ENCODE measurements at places on chromosomes 2 and 18. TPM values are rescaled to one million over a fixed set of nuclear protein-coding genes. Genes with fewer than 3 reads are reported as not detected.

DNA sequence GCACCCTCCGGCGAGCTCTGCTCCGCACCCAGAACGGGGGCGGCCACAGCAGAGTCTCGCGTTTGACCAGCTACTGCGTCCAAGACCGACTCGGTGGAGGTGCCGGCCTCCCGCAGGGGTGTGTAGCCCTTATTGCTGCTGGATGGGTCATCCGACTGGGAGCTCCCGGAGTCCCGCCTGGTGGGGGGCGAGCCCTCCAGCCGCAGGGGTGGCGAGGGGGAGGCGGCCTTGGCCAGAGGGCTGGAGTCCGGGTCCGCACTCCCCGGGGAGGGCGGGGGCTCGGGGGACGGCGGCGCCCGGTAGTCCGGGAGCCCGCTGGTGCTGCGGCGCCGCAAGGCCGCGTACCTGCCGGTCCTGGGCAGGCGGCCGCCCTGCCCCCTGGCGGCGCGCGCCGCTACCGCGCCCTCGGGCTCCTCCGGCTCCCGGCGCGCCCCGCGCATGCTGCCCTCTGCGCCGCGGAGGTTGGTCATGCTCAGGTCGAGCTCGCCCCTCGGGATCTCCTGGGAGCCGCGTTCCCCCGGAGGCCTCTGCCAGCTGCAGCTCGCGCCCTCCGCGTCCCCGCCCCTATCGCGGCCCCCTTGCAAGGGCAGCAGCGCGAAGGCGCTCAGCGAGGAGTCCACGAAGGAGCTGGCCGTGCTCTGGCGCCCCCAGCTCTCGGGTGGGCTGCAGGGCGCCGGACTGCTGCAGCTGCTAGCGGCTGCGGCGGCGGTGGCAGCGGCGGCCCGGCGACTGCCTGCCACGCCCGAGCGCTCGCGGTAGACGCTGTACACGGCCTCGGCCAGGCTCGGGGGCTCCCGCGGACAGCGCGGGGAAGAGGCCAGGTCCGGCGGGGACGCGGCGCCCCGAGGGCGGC, 4.8 kb downstream of the TMEM200C start:
- H3K27ac ChIP-seq = no peak overlapping the region
- H3K4me3 ChIP-seq = no peak overlapping the region
- H3K4me1 ChIP-seq = peaks cover 2% of the 10 kb centered on the region

- H3K4me1 ChIP-seq = no peaks in the 10 kb centered on the region
- no peak overlapping the region for H3K27ac ChIP-seq
- no peaks in the 10 kb centered on the region for H3K27me3 ChIP-seq
- no peak overlapping the region for H3K4me3 ChIP-seq
Observed at GRCh38 chr2:116724550-116724949, 1089.9 kb upstream of the DDX18 start.

DNA sequence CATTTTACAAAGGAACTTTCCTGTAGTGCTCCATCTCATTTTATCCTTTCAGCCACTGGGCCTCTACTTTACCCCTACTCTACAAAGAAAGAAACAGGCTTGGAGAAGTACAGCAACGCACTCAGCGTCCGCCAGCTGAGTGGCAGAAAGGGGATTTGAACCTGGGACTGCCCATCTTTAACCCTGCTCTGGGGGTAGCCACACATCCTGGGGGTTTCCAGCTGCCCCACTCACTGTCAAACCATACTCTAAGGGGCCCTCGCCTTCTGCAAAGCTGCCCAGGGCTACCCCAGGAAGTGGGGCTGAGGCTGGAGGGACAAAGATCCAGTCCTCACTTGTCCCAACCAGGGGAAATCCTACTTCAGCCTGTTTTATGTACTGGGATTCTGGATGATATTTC, 17.9 kb downstream of the HS1BP3 start:
- H3K36me3 ChIP-seq = peaks cover 23% of the 10 kb centered on the region
- H3K27ac ChIP-seq = no peak overlapping the region
- no peak for DNase-seq
- no peaks in the 10 kb centered on the region for H3K27me3 ChIP-seq
- no peaks in the 10 kb centered on the region for H3K4me1 ChIP-seq

GRCh38 chr18:12886498-12887126, 2.6 kb upstream of the PTPN2 start:
- peak overlapping the region; percentile 100 for H3K27ac ChIP-seq
- no peaks in the 10 kb centered on the region for H3K36me3 ChIP-seq
- H3K4me3 ChIP-seq = no peak overlapping the region
- H3K27me3 ChIP-seq = no peaks in the 10 kb centered on the region

DNA sequence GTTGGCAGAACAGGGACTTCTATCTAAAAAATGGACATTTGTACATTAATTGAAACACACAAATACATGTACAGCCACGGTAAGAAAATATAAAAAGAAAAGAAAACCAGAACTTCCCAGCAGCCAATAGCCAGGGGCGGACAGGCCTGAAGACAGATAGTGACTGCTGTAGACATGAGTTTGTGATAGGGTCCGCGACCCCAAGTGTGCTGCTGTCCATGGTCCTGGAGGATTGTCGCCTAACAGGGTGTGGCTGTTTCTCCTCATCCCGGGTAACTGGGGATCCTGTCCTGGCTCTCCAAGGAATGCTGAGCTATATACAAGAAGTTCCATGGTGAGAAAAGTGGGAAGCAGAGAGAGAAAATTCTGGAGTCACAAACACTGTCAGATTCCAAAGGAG, 266.5 kb upstream of the SALL3 start:
- DNase-seq = no peak
- no peaks in the 10 kb centered on the region for H3K4me1 ChIP-seq
- no peaks in the 10 kb centered on the region for H3K27me3 ChIP-seq
- no peak overlapping the region for H3K4me3 ChIP-seq
- no peak overlapping the region for H3K27ac ChIP-seq

DNA sequence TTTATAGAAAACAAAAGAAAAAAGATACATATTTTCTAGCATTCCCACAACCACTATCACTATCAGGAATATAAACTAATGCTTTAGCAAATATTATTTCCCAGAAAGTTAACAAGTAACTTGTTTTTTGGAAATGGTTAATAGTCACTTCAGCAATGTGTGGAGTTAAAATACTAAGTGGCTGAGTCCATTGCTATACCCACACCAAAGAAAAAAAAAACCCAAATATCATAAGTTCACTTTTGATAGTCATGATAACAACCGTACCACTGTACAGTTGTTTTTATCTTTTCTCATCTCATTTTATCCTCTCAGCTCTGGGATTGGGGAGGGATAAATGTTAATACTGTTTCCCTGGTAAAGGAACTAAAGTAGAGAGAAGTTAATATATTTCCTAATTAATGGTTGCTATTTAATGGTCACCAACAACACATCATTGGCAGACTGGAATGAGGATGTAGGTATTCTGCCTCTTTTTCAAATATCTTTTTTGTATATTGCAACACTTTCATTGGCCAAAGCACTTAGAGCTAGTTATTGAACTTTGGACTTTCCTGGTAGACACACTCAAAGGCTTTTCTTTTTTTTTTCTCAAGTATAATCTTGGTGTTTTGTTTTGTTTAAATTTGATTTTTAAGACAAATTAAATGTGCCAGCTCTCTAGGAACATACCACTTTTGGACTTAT, 18.4 kb upstream of the KANSL1L start:
- DNase-seq = no peak
- H3K36me3 ChIP-seq = no peaks in the 10 kb centered on the region
- no peaks in the 10 kb centered on the region for H3K4me1 ChIP-seq
- peaks cover 9% of the 10 kb centered on the region for H3K27me3 ChIP-seq

DNA sequence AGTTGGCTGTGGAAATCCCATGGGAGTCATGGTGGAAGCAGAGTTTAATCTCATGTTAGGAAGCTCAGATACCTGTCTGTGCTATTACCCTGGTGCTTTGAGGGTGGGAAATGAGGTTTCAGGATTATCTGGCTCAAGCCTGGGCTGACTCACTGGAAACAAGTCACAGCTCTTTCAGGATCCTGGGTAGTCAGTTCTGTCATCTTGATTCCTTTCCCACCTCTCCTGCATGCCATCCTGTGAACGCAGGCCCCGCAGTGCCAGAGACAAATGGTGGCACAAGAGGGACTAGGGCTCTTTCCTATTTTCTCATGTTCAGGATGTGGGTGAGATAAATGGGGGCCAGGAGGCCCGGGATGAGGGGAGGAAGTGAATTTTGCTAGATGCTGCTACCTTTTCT, 3.7 kb upstream of the FAM136A start:
- H3K4me3 ChIP-seq = no peak overlapping the region
- H3K27me3 ChIP-seq = no peaks in the 10 kb centered on the region
- H3K4me1 ChIP-seq = peaks cover 9% of the 10 kb centered on the region

DNA sequence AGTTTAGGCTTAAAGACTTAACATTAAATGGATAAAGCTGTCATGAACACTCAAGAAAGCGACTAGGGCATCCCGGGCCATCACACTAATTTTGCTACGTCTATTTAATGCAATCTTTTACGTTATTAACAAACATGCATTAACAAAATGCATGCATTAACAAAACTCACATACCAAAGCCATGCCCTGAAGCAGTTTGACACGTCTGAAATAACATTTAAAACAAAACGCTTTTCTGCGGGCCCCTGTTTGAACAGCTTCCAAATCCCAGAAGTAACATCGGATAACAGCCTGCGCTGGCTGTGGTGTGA, 458 bp downstream of the B4GALT6 start:
- no peak overlapping the region for H3K4me3 ChIP-seq
- no peaks in the 10 kb centered on the region for H3K36me3 ChIP-seq
- peaks cover 43% of the 10 kb centered on the region for H3K27me3 ChIP-seq
- DNase-seq = no peak
- H3K4me1 ChIP-seq = peaks cover 12% of the 10 kb centered on the region

- no peak overlapping the region for H3K4me3 ChIP-seq
- no peaks in the 10 kb centered on the region for H3K36me3 ChIP-seq
- no peaks in the 10 kb centered on the region for H3K27me3 ChIP-seq
- H3K27ac ChIP-seq = no peak overlapping the region
- no peaks in the 10 kb centered on the region for H3K4me1 ChIP-seq
Observed at GRCh38 chr2:208757364-208757763, 350.8 kb downstream of the PTH2R start.

DNA sequence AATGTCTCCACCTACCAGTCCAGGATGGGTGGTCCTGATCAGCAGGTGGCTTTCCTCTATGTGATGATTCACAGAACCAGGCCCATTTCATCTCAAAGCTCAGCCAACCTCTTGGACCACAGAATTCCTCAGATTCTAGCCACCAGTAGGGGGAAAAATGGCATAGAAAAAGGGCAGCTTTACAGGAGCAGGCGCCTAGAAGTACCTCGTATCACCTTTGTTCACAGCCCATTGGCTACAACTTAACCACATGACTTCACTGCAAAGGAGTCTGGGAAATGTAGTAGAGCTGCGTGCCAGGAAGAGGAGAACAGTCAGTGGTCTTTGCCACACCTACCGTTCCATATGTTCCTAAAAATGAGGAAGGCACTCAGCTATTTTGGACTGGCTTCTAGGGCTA, 62.8 kb upstream of the DTNA start:
- no peak overlapping the region for H3K4me3 ChIP-seq
- no peak for DNase-seq
- H3K36me3 ChIP-seq = no peaks in the 10 kb centered on the region

- DNase-seq = no peak
- H3K27ac ChIP-seq = no peak overlapping the region
- H3K36me3 ChIP-seq = no peaks in the 10 kb centered on the region
- no peak overlapping the region for H3K4me3 ChIP-seq
- H3K27me3 ChIP-seq = no peaks in the 10 kb centered on the region
Observed at GRCh38 chr2:142180820-142181533, 50.2 kb upstream of the LRP1B start.

- H3K36me3 ChIP-seq = no peaks in the 10 kb centered on the region
- H3K4me1 ChIP-seq = no peaks in the 10 kb centered on the region
- no peak for DNase-seq
- no peak overlapping the region for H3K4me3 ChIP-seq
- H3K27ac ChIP-seq = no peak overlapping the region
- no peaks in the 10 kb centered on the region for H3K27me3 ChIP-seq
Observed at GRCh38 chr2:6679471-6679870, 186.2 kb downstream of the CMPK2 start.

DNA sequence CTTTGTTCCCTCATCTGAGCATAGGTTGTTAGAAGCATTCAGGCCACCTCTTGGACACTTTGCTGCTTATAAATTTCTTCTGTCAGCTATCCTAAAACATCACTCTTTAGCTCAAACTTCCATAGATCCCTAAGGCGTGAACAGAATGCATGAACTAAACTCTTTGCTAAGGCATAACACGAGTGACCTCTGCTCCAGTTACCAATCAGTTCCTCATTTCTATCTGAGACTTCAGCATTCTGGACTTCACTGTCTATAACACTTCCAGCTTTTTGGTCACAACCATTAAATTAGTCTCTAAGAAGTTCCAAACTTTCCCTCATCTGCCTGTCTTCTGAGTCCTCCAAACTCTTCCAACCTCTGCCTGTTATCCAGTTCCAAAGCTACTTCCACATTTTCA, 8.3 kb upstream of the VWA3B start:
- no peak for DNase-seq
- no peak overlapping the region for H3K27ac ChIP-seq
- peaks cover 5% of the 10 kb centered on the region for H3K4me1 ChIP-seq
- H3K27me3 ChIP-seq = peaks cover 4% of the 10 kb centered on the region

DNA sequence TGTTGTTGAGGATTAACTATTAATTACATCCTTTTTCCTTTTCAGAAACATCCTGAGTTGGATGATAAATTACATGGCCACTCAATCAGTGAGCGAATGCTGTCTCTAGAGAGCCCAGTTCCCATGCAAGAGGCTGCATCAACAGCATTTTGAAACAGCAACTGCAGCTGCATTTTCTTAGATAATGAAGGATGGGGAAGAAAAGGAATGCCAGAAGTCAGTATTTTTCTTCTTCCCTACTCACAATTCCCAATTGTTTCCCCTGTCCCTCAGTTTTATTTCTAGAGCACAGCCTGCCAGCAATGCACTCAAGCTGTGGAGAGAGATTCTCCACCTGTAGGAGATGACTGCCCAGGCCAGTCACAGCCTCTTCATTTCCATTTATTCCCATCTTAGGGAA, 6.9 kb downstream of the SCN7A start:
- no peak overlapping the region for H3K27ac ChIP-seq
- no peak overlapping the region for H3K4me3 ChIP-seq
- H3K4me1 ChIP-seq = no peaks in the 10 kb centered on the region
- DNase-seq = no peak

GRCh38 chr2:105515581-105516415, 116.9 kb upstream of the FHL2 start:
- H3K27me3 ChIP-seq = peaks cover 11% of the 10 kb centered on the region
- no peaks in the 10 kb centered on the region for H3K36me3 ChIP-seq
- H3K27ac ChIP-seq = no peak overlapping the region
- H3K4me3 ChIP-seq = no peak overlapping the region
- H3K4me1 ChIP-seq = no peaks in the 10 kb centered on the region

- DNase-seq = no peak
- no peaks in the 10 kb centered on the region for H3K36me3 ChIP-seq
- H3K27me3 ChIP-seq = no peaks in the 10 kb centered on the region
- no peaks in the 10 kb centered on the region for H3K4me1 ChIP-seq
- no peak overlapping the region for H3K4me3 ChIP-seq
Observed at GRCh38 chr18:39870591-39870990, 2084.4 kb upstream of the PIK3C3 start.

- H3K4me1 ChIP-seq = no peaks in the 10 kb centered on the region
- H3K36me3 ChIP-seq = no peaks in the 10 kb centered on the region
- peaks cover 4% of the 10 kb centered on the region for H3K27me3 ChIP-seq
- no peak for DNase-seq
- H3K4me3 ChIP-seq = no peak overlapping the region
- no peak overlapping the region for H3K27ac ChIP-seq
Observed at GRCh38 chr2:106336737-106337136, 131.5 kb downstream of the RGPD3 start.

Gene ANKRD30B
- total RNA-seq = not detected

Gene MYO5B
- not detected for total RNA-seq

Gene TMEM200C
- not detected for total RNA-seq

Gene GRHL1
- total RNA-seq = 1.8 TPM

Gene TUBA4B
- not detected for total RNA-seq

Gene ALPG
- not detected for total RNA-seq
